MM.1S (cell line): ENCODE measurements at places on chromosomes 3 and 15.

DNA sequence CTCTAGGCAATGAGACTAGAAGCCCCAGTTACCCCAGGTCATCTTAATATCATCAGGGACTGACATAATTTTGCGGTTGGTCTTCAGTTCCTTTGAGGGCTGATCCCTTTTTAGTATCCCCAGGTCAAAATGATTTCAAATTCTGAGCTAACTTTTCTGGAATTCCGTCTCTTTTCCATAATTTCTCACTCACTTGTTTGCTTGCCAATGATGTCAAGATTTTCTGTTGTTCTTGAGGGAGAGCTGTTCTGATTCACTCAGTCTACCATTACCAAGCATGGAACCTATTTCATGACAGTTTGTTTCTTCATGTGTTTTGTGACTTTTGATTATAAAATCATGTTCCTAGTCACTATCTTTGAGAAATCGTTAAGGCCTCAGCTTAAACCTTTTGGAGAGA lies 190.5 kb upstream of the LYSMD4 start:
- DNase-seq: no peak

- no peak for DNase-seq
Observed at GRCh38 chr3:52831500-52832301, 1.2 kb upstream of the ITIH4 start.

- no peak for DNase-seq
Observed at GRCh38 chr15:101474233-101474632, 15.3 kb downstream of the PCSK6 start.

GRCh38 chr15:39058351-39059131 lies 493.9 kb upstream of the RASGRP1 start:
- no peak for DNase-seq

- no peak for DNase-seq
Observed at GRCh38 chr3:183875411-183875810, 9.3 kb downstream of the PARL start.

- no peak for DNase-seq
Observed at GRCh38 chr15:87758794-87759418, 497.6 kb downstream of the NTRK3 start.

- no peak for DNase-seq
Observed at GRCh38 chr3:180018543-180018942, 18.2 kb downstream of the PEX5L start.

DNA sequence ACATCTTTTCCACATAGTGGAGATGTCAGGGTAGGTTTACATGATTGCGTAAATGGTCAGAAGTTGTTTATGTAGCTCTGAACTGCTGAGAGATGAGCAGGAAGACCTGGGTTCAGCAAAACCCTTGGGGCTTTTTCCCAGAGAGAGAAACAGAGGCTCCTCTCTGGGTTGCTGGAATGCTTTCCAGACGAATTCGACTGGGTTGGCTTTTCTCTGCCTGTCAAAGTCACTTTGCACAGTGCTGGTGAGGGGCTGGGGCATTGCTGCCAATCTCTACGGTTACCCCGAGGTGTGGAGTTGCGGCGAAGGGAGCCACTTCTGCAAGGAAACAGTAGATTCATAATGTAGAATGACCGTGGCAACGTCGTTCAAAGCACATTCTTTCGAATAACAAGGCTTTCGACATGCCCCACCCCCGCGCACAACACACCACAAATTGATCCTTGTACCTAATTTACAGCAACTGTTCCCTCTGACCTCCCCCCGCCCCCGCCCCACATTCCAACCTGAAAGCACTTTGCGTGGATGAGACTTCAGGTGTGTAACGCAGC lies 950 bp upstream of the CNTN4 start:
- no peak for DNase-seq

- DNase-seq: peak; percentile 18
Observed at GRCh38 chr15:69161079-69161877, 843 bp downstream of the GLCE start.

GRCh38 chr15:60457985-60458384 lies 21.0 kb downstream of the ICE2 start:
- DNase-seq: no peak

GRCh38 chr3:42556089-42556632 lies 25.6 kb downstream of the SEC22C start:
- peak; percentile 35 for DNase-seq

DNA sequence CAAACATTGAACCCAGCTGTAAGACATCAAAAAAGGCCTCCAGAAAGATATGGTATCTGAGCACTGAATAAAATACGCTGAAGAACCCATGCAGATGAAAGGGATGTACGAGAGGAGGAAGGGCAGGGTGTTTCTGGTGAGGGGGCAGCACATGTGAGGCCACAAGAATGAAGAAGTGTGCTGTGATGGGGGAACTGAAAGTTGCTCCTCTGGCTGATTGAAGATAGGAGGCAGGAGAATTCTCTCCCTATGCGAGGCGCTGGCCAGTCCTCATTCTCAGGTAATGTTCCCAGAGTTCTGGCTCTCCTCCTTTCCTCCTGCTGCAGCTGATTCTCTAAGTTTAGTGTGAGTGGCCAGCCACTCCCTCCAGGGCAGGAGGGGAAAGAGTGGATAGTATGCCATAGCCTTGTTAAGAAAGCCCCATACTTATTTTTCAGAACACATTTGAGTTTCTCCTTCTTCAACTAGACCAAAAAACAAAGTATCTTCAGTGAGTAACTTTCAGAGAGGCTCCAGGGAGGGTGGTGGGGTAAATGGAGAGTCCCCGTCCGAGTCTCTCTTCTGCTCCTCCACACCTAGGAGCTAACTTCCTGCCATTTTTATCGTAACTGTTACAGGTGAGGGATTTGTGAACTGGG lies 26.9 kb upstream of the MYO1E start:
- no peak for DNase-seq

- no peak for DNase-seq
Observed at GRCh38 chr3:150775001-150775599, 12.1 kb upstream of the SIAH2 start.

GRCh38 chr3:37924453-37924852 lies 62.8 kb downstream of the CTDSPL start:
- no peak for DNase-seq

- no peak for DNase-seq
Observed at GRCh38 chr15:75887178-75887577, 16.5 kb upstream of the FBXO22 start.

DNA sequence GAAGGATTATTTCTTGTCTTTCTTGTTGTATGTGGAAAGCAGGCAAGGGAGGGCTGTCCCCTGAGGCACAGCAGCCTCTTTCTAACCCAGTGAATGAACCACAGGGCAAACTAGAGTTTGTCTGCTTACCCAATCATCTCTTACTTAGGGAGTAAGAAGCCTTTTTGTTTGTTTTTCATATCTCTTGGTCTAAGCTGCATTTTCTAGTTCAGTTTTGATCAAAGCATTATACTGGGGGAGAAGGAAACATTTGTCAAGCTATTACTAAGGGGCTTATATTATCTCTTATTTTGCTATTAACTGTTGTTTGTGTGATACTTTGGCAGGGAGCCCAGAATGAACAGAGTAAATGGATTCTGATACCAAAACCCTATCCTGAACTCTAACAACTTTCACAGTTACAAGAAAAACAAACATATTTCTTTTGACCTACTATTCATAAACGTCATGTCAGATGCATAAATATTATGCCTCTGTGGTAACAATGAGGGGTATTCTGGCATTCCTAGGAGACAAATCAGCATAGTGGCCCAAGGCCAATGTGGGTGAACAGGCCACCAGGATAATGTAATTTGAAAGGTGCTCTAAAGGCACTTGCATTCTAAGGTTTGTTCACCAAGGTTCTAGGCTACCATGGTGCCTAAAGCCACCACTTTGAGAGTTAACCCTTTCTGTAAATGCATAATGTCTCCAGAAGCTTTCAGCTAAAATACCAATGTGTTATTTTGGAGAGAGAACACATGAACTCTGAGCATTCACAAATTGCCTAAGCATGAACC lies 271.6 kb upstream of the ZPLD1 start:
- DNase-seq: no peak

- DNase-seq: no peak
Observed at GRCh38 chr3:39361252-39361927, 21.8 kb upstream of the SLC25A38 start.

GRCh38 chr15:65690778-65691177 lies 69.0 kb downstream of the SLC24A1 start:
- no peak for DNase-seq

GRCh38 chr3:140424726-140425125 lies 253.1 kb upstream of the TRIM42 start:
- no peak for DNase-seq

- peak; percentile 46 for DNase-seq
Observed at GRCh38 chr3:123489400-123490004, 40.6 kb upstream of the ADCY5 start.

DNA sequence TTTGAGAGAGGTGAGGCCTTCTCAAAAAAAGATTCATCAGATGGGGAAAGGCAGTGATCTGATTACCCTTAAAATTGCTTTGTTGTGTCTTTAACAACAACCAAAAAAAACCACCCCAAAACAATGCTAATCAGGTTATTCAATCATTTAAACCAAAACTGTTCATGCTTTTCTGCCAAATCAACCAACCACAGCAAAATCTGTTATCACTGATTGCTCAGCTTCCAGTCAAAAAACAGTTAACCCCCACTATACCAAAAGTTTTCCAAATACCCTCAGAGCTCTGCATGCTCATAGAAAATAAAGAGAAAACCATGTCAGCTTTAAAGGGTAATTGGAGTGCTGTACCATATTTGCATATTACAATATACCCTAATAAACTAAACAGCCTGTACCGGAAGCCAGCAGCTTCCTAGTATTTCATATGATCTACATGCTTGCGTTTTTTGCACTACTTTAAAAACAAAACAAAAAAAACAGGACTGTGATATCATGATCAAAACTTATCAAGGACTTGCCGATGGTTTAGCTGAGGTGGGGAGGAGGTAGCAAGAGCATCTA lies 22.8 kb downstream of the SATB1 start:
- DNase-seq: no peak

- DNase-seq: no peak
Observed at GRCh38 chr3:137148917-137149316, 191.1 kb downstream of the IL20RB start.

DNA sequence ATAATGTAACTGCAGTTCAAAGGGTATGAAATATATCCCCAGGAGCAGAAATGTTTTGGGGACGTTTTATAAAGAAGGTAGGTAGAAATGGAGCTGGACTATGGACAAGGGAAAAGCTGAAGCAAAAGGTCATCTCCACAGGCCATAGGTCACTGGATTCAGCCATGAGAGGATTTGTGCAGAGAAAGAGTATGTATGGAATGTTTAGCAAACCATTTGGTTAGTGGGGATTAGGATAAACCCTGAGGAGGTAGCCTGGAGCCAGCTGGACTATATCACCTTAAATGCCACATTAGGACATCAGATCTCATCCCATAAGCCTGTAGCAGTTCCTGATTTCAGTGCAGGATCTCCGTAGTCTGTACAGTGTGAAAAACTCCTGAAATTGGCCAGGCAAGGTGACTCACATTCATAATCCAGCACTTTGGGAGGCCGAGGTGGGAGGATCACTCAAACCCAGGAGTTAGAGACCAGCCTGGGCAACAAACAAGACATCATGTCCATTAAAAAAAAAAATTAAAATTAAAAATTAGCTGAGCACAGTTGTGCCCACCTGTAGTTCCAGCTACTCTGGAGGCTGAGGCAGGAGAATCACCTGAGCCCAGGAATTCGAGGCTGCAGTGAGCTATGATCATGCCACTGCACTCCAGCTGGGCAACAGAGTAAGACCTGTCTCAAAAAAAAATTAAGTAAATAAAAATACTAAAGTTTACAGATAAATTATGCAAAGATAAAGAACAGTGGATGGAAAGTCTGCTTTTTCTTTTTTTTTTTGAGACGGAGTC lies 4.7 kb downstream of the IP6K1 start:
- DNase-seq: no peak

GRCh38 chr3:9087831-9088413 lies 124.7 kb upstream of the RAD18 start:
- DNase-seq: no peak

DNA sequence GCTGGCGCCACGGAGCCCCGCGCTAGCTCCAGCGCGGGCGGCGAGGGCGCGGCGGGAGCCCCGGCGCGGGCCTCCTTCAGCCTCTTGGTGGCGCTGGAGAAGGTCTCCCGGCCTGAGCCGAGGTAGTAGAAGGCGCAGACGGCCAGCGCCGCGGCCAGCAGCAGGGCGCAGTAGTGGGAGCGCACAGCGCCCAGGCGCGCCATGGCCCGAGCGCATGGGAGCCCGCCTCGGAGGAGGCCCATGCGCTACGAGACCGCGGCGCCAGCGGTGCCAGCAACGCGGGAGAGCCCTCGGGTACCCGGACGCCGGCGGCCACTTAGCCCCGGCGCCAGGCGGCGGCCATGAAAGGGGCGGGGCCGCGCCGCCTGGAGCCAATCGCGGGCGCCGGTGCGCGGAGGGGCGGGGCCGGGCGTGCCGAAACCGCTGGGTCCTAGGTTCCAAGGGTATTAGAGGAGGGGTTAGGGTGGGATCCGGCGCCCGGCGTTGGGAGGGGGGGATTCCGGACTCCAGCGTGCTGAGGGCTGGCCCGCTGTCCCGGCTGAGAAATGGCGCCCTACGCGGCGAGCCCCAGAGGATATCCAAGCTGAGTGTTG lies at the start of gene XXYLT1:
TSS of gene XXYLT1 (minus strand) at position 343 of the 593 bp plus-strand sequence. CDS start at position 242, 101 bp downstream.
- peak; percentile 92 for DNase-seq

DNA sequence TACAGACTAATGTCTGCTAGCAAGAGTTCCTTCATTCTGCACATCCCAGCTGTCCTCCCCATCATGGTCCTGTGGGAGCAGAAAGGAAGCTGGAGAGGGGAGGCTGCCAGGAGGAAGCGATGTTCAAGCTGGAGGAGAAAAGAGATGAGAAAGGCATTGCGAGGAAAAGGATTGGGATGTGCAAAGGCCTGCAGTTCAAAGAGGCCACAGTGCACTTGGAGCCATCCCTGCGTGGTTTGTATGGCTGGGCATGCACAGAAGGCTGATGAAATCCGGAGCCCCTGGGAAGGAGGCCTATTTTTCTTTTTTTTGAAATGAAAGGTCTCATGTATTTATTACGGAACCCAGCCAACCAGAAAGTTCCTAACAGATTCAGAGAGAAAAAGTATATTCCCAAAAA lies 22.8 kb downstream of the AMOTL2 start:
- DNase-seq: no peak

DNA sequence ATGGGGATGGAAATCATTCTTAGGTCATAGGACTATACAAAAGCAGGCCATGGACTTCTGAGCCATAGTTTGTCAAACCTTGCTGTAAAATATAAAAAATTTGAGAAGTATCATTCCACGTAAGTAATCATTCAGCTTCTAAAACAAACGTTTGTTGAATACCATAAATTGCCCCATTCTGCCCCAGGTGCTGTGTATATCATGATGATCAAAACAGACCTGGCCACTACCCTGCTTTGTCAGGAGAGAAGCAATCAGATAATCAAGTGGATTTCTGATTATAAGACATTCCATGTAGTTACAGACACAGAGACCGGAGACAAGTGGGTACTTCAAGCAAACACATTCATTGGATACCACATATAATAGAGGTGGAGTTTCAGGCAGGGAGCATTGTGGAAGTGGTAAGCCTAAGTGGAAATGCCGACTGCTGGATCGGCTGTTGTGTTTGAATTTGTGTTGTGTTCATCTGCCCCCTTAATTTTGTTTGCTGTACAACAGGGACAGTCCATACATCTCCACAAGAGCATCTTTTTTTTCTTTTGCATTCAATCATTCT lies 61.7 kb downstream of the TGFBR2 start:
- no peak for DNase-seq
